ENCODE measurements at places on chromosomes 11 and 22.

GRCh38 chr11:132068556-132068955, 698.1 kb downstream of the NTM start:
- DNase-seq: no peak

DNA sequence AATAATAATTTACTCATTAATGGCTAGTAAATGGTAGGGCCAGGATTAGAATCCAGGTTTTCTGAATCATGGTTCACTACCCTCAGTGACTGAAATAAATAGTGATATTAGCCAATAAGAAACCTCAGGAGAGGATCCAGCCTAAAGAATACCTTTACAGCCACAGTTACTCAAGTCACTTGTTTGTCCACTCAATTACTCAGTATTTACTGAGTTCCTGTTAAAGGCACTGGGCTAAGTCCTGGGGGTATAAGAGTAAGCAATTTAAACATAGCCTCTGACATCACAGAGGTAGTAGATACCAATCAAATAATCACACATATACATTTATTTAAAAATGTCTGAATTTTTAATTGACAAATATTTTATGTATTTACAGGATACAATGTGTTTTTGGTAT, 56.8 kb upstream of the GAB2 start:
- no peak for DNase-seq

DNA sequence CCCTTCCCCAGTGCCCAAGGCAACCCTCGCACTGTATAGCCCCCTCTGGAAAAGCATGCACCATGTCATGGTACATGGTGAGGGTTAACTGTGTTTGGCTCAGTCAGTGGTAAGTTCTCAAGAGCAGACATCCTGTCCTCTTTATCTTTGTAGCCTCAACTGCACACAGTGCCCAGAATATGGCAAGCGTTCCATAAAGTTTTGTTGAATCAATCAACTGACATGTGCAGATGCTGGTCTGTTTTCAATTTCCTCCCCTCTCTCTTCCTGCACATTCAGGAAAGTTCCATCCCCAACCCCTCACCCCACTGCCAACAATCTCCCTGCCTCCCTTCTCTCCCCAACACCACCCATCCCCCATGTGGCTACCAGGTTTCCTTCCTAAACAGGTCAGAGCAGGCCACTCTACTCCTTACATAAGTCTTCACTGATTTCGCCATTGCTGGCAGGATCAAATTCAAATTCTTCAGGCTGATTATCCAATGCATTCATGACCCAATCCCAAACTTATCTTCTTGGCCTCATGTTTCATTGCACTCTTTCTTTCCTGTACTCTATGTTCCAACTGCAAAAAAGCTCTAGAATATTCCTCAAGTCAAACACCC, 15.5 kb upstream of the TMPRSS5 start:
- no peak for DNase-seq

DNA sequence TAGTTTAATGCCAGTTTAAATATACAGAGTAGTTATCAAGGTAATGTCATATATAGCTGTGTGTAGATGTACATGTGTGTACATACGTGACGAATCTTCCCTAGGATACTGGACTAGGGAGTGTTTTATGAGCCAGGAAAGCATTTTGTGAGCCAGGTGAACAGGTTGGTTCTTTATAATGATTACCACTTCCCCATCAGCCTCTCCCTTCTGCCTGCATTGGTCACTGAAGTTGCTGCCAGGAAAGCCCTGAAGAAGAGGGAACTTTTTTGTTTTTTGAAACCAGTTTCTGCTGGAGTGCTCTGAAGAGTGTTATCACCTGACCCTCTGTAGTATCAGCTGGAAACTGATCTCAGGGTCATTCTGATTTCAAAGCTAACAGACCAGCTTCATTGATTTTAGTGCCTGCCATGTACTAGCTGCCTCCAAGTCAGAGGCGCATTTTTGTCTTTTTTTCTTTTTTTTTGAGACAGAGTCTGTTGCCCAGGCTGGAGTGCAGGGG, 14.2 kb upstream of the ST14 start:
- peak; percentile 66 for DNase-seq

Data from mucosa of descending colon (tissue), 3 donors.